ENCODE measurements at places on chromosomes 11 and 22. TPM values are rescaled to one million over a fixed set of nuclear protein-coding genes. Genes with fewer than 3 reads are reported as not detected.

The LSP1 gene
- polyA plus RNA-seq, result 542 TPM

The CLDN5 gene
- polyA plus RNA-seq, result 0.05 TPM

The PATE4 gene
- polyA plus RNA-seq, result not detected

The CACNA1I gene
- polyA plus RNA-seq, result 0.04 TPM

The SSTR3 gene
- polyA plus RNA-seq, result not detected

The PACS1 gene
- polyA plus RNA-seq, result 12.4 TPM

The MS4A3 gene
- 0.26 TPM for polyA plus RNA-seq

- DNase-seq, result no peak
Observed at GRCh38 chr11:40240284-40240683, 1219.2 kb downstream of the LRRC4C start.

GRCh38 chr11:24400059-24400665, 96.7 kb upstream of the LUZP2 start:
- no peak for DNase-seq

DNA sequence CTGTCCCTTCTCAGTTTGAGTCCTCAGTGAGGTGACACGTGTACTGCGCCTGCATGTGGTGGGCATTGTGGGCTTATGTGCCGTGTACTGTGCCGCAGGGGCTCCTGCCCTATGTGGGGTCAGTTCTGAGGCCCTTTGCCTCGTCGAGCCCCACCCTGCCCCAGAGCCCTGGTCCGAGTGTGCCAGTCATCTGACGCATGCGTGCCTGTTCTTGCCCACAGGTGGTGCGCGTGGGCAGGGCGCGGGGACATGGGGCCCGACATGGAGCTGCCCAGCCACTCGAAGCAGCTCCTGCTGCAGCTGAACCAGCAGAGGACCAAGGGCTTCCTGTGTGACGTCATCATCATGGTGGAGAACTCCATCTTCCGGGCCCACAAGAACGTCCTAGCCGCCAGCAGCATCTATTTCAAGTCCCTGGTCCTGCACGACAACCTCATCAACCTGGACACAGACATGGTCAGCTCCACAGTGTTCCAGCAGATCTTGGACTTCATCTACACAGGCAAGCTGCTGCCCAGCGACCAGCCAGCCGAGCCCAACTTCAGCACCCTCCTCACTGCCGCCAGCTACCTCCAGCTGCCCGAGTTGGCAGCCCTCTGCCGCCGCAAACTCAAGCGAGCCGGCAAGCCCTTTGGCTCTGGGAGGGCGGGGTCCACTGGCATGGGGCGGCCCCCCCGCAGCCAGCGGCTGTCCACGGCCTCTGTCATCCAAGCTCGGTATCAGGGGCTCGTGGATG, 22.3 kb upstream of the TMEM191C start:
- no peak for DNase-seq

DNA sequence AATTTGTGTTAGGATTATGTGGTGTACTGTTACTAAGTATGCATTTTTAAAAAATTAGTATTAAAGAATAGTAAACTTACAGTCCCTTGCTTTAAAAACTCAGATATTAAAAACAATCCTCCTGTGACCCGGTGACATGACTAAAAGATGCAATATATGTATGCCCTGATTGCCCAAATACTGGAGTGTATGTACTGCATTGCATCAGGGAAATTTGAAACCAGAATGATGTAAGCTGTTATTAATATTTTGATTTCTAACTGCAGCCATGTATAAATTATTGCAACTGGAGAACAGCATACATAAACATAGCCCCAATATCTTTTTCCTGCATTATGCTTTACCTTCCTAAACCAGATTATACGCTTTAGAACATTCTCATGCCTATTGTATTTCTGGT, 3.7 kb upstream of the HSPA8 start:
- DNase-seq, result peak; percentile 17

DNA sequence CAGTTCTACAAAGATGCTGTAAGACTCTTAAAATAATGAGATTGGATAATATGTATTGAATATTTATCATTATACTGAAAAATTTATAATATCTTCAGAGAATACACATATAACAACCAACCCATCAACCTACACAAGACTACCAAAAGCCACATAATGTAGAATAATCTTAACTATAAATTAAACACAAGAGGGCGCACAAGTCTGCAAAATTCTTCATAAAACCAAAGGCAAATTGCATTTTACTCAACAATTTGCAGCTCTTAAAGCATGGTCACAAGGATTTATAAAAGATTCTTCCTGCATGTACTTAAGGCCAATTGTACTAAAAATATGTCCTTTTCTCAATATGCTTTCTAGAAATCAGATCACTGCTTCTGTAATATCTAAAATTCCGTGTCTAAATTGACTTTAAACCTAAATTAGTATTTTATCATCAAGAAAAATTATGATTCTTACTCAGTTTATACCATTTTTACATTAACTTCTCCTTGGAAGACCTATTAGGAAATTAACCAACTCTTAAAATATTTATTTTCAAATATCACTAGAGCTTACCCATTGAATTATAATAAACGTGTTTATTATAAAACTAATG, 79.0 kb downstream of the TTC28 start:
- DNase-seq, result peak; percentile 11

DNA sequence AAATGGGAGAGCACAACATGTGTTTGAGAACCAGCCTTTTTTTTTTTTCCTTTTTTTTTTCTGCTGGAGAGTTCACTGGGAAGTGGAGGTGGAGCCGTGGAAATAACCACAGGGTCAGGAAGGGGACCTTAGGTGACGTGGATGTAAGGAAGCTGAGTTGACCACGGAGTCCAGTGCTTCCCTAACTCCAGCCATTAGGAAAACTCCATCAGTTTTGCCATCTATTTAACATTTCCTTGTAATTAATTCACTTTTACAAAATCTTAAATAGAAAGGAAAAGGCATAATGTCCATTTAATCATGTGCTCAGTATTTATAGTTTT, 2.0 kb upstream of the CDK2AP2 start:
- DNase-seq, result no peak
